ENCODE measurements at places on chromosomes 7 and 10.
A peak's percentile ranks its signal among the peaks of the same experiment; 100 is the strongest.

GRCh38 chr10:61760943-61761824 is 98.5 kb downstream of the CABCOCO1 start:
- DNase-seq = no peak

DNA sequence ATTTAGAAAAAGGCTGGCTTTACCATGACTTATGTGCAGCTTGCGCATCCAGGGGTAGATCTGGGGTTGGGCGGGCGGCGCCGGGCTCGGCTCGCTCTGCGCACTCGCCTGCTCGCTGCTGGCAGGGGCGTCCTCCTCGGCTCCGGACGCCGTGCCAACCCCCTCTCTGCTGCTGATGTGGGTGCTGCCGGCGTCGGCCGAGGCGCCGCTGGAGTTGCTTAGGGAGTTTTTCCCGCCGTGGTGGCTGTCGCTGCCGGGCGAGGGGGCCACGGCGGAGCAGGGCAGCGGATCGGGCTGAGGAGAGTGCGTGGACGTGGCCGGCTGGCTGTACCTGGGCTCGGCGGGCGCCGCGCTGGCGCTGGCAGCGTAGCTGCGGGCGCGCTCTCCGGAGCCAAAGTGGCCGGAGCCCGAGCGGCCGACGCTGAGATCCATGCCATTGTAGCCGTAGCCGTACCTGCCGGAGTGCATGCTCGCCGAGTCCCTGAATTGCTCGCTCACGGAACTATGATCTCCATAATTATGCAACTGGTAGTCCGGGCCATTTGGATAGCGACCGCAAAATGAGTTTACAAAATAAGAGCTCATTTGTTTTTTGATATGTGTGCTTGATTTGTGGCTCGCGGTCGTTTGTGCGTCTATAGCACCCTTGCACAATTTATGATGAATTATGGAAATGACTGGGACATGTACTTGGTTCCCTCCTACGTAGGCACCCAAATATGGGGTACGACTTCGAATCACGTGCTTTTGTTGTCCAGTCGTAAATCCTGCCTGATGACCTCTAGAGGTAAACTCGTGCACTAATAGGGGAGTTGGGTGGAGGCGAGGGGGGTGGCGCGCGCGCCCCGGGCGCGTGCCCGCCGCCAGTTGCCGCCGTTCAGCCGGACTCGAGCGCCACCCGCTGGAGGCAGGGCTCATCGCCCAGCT is at the start of gene HOXA5:
Gene HOXA5 (minus strand): TSS at position 659 of the 927 bp plus-strand sequence. CDS start 74 bp downstream, at position 585.
- peak; percentile 28 for DNase-seq

GRCh38 chr10:125344573-125345171 is 184.3 kb upstream of the CTBP2 start:
- no peak for DNase-seq

- no peak for DNase-seq
These were observed 135.0 kb downstream of the CDH23 start for GRCh38 chr10:71531485-71532446.

DNA sequence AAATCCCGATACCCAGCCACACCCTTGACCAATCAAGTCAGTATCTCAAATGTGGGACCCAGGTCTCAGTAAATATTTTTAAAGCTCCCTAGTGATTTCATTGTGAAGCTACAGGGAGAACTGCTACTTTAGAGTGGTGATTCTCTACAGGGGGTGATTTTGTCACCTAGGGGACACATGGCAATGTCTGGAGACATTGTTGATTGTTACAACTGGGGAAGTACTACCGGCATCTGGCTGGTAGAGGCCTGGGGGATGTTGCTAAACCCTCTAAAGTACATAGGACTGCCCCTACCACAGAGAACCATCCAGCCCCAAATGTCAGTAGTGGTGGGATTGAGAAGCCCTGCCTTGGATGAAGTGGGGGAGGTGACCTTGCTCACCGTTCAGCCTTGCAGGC is 152.9 kb downstream of the RPS24 start:
- DNase-seq = no peak

DNA sequence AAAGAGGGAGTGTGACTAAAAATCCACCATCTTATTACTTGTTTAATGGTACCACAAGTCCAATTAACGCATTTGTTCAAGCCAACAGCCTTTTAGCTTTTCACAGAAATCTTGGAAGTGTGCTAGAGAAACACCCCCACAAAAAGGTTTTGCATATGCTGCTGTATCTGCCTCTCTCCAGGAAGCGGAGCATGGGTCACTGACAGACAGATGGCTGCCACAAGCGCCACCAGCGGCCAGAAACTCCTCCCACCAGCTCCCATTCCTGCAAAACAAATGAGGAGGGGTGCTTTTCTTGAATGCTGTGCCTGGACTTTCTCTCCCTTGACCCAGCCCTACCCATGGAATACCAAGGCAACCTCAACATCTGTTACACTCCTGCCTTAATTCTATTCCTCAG is 176.3 kb upstream of the LRGUK start:
- DNase-seq = no peak

DNA sequence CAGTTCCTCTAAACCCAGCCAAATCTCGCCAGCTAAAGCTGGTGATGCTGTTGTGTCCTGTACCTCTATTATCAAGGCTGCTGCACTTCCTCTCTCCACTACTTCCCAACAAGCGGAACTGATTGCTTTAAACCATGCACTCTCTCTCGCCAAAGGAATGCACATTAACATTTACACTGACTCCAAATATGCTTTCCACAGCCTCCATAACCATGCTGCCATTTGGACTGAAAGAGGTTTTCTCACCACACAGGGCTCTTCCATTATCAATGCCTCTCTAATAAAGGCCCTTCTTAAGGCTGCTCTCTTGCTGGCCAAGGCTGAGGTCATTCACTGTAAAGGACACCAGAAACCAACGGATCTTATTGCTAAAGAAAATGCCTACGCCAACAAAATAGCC is 11.4 kb upstream of the LRRC61 start:
- DNase-seq = no peak

- DNase-seq = no peak
These were observed 93.5 kb downstream of the PCGF5 start for GRCh38 chr10:91313796-91314485.

DNA sequence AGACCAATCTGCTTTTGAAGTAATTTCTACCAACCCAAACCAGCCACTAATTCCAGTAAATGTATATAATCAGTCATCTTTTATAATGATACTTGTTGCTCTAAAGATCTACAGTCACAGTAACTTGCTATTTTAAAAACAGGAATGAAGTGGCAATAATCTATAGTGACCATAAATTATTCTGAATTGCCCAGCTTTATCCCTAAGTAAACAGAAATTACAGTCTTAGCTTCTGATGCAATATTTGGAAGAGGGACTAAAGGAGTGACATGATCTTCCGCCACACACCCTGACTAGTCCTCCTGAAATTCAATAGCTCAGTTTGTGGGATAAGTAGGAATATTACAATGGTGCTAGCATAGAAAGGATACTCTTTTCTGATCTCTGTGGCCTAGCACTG is 96.1 kb downstream of the ATE1 start:
- no peak for DNase-seq

Measured in cortex of kidney (tissue), 1 donor.